T-helper 22 cell (primary cell): ENCODE measurements at places on chromosomes 2 and 18.

DNA sequence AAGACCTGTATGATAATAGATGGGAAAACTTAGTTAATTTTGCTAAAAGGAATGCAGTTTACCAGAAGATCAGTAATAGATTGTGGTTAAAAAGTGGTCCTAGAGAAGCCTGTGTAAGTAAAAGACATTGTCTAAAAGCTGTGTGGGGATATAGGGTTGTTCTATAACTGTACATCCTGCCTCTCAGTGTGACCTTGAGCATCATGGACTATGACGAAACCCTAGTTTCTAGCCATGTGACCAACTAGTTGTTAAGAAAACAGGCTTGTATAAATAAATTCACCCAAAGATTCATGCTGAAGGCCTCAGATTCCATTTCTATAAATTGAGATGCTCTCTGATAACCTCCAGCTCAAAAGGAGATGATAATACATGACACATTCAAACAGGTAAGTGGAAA, 160.7 kb downstream of the IKZF2 start:
- no peak for DNase-seq

DNA sequence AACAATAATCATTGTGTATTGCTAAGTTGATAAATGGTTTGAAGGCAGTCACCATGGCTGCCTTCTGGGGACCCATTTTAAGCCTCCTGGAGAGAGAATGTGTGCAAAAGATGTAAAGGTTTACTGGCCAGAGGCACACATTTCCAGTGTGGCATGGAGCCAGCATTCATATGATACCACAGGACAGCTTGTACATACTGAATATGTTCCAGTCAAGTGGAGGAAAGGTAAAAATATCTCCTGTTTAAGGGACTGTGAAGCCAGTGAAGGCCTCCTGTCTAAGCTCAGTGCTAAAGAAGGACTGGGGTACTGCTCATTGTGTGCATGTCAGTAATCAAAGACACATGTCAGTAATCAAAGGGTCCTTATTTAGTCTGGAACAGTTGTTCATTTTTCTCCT, 119.2 kb downstream of the BABAM2 start:
- no peak for DNase-seq

DNA sequence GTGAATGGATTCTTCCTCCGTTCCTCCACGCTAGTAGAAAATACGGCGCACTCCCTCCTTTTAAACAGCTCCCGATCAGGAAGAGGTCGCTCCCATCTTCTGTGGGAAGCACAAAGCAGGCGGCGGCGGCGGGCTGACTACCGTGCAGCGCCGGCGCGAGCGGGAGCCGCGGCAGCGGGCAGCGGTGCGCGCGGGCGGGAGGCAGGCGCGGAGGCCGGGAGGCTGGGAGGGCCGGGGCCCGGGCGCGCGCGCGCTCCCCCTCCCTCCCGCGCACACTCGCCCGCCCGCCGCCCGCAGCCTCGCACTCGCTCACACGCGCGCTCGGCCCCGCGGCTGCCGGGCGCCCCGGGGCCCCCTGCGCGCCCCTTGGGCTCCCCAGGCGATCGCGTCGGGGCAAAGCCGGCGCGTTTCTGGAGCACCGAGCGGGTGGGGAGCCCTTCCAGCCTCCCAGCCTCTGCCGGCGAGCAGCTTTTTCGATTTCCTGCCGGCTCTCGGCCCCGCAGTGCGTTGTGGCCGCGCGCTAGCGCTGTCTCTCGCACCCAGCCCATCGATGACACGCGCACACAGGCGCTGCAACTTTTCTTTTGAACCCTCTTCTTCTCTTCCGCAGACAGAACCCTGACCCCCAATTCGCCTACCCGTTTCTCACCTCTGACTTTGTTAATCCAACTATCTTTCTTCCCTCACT, at the start of gene SLC8A1:
SLC8A1 (minus strand) TSS at position 173 of the 688 bp plus-strand sequence.
- DNase-seq: no peak

- DNase-seq: peak; percentile 47
Observed at GRCh38 chr2:25822190-25823117, 55.8 kb downstream of the ASXL2 start.

- no peak for DNase-seq
Observed at GRCh38 chr2:200320344-200320743, 13.9 kb downstream of the SPATS2L start.

DNA sequence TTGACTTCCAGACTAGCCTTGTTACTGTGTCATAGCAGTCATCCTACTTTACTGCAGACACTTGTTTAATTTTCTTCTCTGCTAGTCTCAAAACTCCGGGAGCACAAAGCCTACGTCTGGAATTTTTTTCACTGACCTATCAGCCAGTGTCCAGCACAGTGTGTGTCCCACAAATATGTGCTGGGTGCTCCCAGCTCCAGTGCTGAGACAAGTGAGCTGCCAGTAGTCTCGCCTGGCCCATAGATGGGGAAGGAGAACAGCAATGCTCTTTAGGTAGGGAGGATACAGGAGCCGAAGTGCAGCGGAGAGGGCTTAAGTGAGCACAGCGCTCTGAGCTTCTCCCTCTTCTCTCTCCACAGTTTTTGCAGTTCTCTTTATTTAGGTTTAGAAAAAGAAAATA, 34.0 kb downstream of the ARHGAP28 start:
- no peak for DNase-seq

DNA sequence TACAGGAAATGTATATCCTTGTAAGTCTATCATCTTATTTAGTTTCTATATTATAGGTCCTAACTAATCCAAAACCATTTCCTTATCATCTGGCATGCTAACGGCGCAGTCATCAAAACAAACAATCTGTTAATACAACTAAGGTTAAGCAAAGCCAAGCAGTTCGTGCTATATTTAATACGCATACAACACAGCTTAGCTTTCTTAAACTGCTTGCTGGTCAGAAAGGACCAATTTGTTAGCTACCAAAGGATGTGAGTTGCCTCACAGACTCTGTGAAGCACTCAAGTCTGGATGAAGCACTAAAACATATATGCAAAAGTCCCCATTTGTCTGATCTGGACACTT, 67.0 kb downstream of the ZEB2 start:
- DNase-seq: no peak

DNA sequence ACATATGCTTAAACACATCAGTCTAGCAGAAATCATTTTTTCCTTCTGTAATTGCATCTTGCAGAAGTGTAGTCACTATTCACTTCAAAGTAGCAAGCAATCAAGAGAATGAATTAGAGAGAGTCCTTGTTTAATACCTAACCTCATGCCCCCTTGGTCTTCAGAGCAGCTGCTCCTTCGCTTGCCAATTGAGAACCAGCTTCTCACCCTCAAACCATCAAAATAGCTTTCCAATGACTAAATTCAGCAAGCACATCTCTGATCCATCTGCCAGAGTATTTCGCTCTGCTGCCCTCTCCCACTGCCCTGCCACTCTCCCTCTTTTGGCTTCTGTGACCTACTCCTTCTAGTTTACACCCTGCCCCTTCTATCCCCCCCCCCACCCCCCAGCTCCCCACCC, 120.7 kb upstream of the AGAP1 start:
- DNase-seq: no peak

DNA sequence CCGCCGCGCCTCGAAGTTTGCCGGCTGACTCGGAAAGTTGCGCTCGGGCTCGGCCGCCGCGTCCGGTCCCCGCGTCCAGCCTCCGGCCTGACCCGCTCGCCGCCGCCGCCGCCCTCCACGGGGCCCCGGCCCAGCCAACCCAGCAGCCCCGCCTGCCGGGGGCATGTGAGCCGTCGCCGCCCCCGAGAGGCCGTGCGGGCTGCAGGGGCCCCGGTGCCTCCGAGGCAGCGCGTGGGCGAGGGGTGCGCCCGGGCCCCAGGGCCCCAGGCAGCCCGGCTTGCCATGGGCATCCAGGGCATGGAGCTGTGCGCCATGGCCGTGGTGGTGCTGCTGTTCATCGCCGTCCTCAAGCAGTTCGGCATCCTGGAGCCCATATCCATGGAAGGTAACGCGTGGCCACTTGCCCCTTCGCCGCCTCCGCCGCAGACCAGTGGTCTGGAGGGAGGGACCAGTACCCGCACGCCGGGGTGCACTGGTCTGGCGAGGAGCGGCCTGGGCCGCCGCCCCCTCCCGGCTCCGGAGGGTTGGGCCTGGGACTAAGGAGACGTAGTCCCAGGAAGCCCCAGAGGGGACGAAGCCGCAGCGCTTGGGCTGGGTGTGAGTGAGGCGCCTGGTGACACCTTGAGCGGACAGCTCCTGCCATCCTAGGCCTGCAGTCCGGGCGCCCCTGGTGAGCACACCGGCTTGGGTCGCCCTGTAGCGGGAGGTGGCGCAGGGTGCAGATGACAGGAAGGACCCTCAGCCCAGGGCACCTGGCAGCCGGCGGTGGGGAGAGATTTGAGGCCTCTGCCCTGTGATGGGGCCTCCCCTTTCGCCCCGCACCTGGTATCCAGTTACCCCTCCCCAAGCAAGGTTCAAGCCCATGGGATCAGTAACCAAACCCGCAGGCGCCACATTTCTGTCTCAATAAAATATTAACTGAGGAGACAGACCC, 49.9 kb downstream of the KCNIP3 start:
- DNase-seq: no peak

- no peak for DNase-seq
Observed at GRCh38 chr18:23885750-23886149, 128.8 kb upstream of the TTC39C start.

DNA sequence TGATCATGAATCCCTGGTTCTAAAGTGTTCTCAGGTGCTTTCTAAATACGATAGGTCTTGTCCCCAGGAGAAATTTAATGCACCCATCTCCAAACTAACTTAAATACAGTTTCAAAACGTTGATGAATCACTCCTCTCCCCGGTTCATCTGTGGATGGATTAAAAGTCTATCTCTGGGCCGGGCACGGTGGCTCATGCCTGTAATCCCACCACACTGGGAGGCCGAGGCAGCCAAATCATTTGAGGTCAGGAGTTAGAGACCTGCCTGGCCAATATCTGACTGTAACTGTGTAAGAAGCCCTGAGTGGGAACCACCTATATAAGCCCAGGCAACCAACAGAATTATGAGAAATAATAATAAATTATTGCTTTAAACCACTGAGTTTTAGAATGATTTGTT, 78.7 kb downstream of the LONRF2 start:
- DNase-seq: no peak

- no peak for DNase-seq
Observed at GRCh38 chr18:74477771-74478170, 18.4 kb upstream of the CNDP2 start.

DNA sequence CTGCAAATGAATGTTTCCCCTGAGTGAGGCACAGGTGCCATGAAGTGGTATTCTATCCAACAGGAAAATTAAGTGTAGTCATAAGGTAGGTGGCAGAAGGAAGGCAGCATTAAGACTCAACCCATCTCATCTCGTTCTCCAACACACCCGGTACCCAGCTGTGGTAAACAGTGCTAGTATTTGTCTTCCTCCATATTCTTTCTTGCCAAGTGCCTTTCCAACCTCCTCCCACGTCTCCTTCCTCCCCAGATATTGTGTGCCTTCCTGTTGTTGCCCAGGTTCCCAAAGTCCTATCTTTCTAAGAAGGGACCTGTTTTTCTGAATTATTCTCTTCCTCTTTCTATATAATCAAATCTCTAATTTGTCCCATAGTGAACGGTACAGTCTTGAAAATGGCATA, 83.5 kb downstream of the CRIM1 start:
- DNase-seq: no peak

GRCh38 chr18:68417826-68418225, 297.1 kb downstream of the TMX3 start:
- DNase-seq: no peak

DNA sequence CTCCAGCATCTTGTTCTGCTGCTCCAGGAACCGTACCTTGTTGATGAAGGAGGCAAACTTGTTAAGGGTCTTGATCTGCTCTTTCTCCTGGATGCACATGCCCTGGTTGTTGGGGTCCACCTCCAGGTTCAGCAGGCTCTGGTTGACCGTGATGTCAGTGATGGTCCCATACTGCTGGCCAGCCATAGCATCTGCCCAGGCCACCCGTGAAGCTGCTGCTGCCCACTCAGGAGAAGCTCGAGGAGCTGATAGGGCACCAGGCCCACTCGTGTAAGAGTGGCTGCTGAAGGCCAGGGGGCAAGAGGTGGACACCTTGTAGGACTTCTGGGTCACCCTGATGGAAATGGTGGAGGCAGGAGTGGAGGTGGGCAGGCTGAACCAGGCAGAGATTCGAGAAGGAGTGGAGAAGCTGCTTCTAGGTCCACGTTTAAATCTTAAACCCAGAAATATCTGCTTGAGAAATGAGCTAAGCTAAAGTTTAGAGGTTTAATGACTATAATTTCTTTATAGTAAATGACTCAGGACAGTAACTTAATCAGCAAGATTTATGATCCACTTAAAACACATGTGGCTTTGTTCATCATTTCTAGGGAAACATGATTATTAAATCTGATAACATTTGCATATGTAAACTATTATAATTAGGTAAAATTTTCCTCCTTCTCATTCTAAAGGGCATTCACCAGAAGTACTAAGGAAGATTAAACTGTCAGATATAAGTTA, 358.7 kb upstream of the SETBP1 start:
- no peak for DNase-seq

- no peak for DNase-seq
Observed at GRCh38 chr2:121561617-121562268, 31.1 kb downstream of the RNU4ATAC start.

GRCh38 chr2:120763508-120763907, 27.8 kb downstream of the GLI2 start:
- DNase-seq: no peak

DNA sequence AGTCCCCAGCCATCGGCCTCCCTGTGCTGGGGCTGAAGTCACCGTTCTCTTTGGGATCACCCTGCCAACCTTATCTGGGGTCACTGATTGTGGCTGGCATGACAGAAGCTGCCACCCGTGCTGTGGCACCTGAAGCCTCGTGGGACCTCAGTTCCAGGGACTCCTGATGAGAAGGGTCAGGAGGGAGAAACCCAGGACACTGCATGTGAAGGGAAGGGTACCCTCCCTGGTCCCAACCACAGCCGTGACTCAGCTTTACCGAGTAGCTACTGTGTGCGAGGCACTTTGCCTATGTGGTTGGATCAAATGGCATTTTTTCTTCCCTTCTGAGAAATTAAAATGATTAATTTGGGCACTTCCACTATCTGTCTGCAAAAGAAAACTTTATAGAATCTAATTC, 64.4 kb downstream of the SP110 start:
- no peak for DNase-seq

GRCh38 chr18:57426187-57426586, 9.0 kb upstream of the ONECUT2 start:
- DNase-seq: no peak

DNA sequence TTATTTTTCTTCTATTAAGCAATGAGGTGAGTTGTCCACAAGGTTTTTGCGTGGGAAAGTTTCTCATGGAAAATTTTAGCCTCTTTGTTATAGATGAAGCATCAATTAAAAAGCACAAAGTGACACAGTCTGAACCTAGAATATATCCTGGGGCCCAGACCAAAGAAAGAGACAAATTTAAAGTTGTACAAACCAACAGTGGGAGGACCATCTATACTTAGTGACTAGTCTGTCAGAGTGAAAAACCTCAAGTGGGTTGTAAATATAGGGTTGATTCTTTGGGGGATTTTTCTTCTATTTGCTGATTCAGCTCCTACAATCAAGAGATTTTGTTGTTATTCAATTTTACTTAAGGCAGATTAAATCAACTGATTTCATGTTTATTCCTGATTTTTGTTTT, 256.2 kb downstream of the SATB2 start:
- no peak for DNase-seq

GRCh38 chr2:106638580-106638979, 151.4 kb downstream of the CD8B2 start:
- no peak for DNase-seq
